CD14-positive monocyte (primary cell): ENCODE measurements at places on chromosomes 12 and 14. TPM values are rescaled to one million over a fixed set of nuclear protein-coding genes. Genes with fewer than 3 reads are reported as not detected.

CYP27B1 gene
- not detected for polyA plus RNA-seq

TMEM63C gene
- polyA plus RNA-seq: 0.78 TPM

PDE3A gene
- not detected in 2 replicates for polyA plus RNA-seq

KRT75 gene
- not detected for polyA plus RNA-seq

COA8 gene
- 52.3 TPM for polyA plus RNA-seq

SMIM41 gene
- polyA plus RNA-seq: not detected

ADGRD1 gene
- 14.1 and 17.9 TPM in 2 replicates for polyA plus RNA-seq

GYS2 gene
- not detected for polyA plus RNA-seq

FOXG1 gene
- not detected for polyA plus RNA-seq

CISTR gene
- not detected for polyA plus RNA-seq

CARMIL3 gene
- polyA plus RNA-seq: not detected

SLC7A7 gene
- polyA plus RNA-seq: 371 TPM

PCBP2 gene
- 469 and 588 TPM in 2 replicates for polyA plus RNA-seq

PPM1H gene
- polyA plus RNA-seq: 1.9 TPM

SERPINA9 gene
- polyA plus RNA-seq: not detected in 2 replicates

PLA2G1B gene
- polyA plus RNA-seq: not detected in 2 replicates

WSCD2 gene
- not detected in 2 replicates for polyA plus RNA-seq

LYZ gene
- 8,191 and 10,434 TPM in 2 replicates for polyA plus RNA-seq

PLEKHG7 gene
- polyA plus RNA-seq: not detected in 2 replicates

FAM181A gene
- not detected for polyA plus RNA-seq

C12orf54 gene
- not detected in 2 replicates for polyA plus RNA-seq

NINJ2 gene
- polyA plus RNA-seq: 32.9 and 42.1 TPM in 2 replicates

GPR68 gene
- polyA plus RNA-seq: 0.07 and 0.13 TPM in 2 replicates

RFX4 gene
- polyA plus RNA-seq: not detected in 2 replicates

DPPA3 gene
- not detected for polyA plus RNA-seq

OASL gene
- polyA plus RNA-seq: 9.9 and 11.3 TPM in 2 replicates

ZDHHC22 gene
- not detected in 2 replicates for polyA plus RNA-seq

TPH2 gene
- polyA plus RNA-seq: not detected in 2 replicates

ADAMTS20 gene
- polyA plus RNA-seq: not detected

FLRT2 gene
- polyA plus RNA-seq: not detected

CAPS2 gene
- 0.36 TPM for polyA plus RNA-seq

HOXC4 gene
- polyA plus RNA-seq: not detected

GALNT16 gene
- 0.01 TPM in 1 of 2 replicates, not detected in the other for polyA plus RNA-seq

BHLHE41 gene
- not detected for polyA plus RNA-seq

SLC2A14 gene
- polyA plus RNA-seq: 0.14 and 0.21 TPM in 2 replicates

ARL6IP4 gene
- 167 TPM for polyA plus RNA-seq

SLCO1B3 gene
- not detected for polyA plus RNA-seq

KLRC1 gene
- not detected for polyA plus RNA-seq

CLEC4A gene
- polyA plus RNA-seq: 56.9 and 122 TPM in 2 replicates

ABCD2 gene
- not detected for polyA plus RNA-seq

CCDC177 gene
- not detected for polyA plus RNA-seq
